ENCODE measurements at places on chromosomes 5 and 9.

GRCh38 chr5:142784401-142784955 lies 14.3 kb downstream of the ARHGAP26 start:
- no peak for DNase-seq

DNA sequence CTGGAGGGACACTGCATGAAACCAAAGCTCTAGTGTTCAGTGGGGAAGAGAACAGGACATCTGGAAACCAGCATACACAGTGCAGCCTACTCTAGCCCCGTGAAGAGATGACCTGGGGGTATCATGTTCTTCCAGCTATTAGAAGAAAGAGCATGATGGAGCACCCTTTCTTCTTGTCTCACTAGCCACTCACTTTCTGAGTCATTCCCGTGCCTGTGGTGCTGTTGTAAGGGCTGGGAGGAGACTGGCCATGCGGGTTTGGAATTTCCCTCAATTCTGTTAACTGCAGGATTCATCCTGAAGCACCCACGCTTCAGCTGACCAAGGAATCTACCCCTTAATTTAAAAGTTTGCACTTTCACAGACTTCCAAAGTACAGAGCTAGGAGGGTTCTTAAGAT lies 137.0 kb downstream of the COL23A1 start:
- DNase-seq: no peak

DNA sequence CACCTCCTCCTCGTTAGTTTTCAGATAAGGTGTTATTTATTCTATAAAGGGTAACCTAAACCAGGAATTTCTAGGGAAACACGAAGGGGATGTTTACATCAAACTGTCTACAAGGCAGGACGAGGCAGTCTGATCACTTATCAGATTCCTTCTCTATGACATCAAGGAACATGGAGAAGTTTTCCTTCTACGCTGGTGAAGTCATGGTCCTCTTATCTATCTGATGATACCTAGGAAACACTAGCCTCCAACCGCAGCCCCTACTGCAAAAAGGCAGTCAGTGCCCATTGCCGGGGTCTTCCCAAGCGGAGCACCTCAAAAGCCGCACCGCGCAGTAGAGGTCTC lies 1.5 kb downstream of the MPDZ start:
- DNase-seq: no peak

DNA sequence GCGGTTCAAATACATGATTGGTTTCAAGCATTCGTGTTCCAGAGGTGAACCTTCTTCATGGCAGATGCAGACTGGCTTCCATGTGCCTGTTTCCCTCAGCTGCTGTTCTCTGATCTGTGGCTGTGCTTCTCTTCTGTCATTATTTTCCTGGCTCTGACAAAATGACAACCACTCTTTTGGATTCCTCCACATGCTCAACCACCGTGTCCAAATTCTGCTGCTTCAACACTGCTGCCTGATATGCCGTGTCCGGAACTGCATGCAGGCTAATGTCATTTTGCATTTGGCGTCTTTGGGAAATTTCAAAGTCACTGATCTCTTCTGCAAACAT lies 368.7 kb upstream of the ZNF608 start:
- no peak for DNase-seq

GRCh38 chr5:96483878-96484277 lies 50.8 kb upstream of the PCSK1 start:
- DNase-seq: no peak

- no peak for DNase-seq
These were observed 359.0 kb downstream of the IRX1 start for GRCh38 chr5:3954633-3955032.
